ENCODE measurements at places on chromosomes 5 and 9. TPM values are rescaled to one million over a fixed set of nuclear protein-coding genes. Genes with fewer than 3 reads are reported as not detected.

SH3RF2 gene
- total RNA-seq, result 59.6 TPM

TEX53 gene
- total RNA-seq, result not detected

RMRP gene
- total RNA-seq, result 16,001 TPM

GRCh38 chr5:158888206-158888605 lies 211.5 kb downstream of the EBF1 start:
- DNase-seq, result no peak

DNA sequence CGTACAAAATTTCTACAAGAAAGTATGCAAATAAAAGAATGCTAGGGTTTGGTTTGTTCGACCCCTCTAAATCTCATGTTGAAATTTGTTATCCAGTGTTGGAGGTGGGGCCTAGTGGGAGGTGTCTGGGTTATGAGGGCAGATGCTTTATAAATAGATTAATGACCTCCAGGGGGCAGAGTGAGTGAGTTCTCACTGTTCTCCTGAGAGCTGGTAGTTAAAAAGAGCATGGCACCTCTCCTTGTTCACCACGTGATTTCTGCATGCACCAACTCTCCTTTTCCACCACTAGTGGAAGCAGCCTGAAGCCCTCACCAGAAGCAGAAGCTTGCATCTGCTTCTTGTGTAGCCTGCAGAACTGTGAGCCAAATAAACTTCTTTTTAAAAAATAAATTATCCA lies 50.4 kb upstream of the FAM170A start:
- peak; percentile 14 for DNase-seq

- no peak for DNase-seq
Observed at GRCh38 chr9:125881042-125881441, 133.9 kb downstream of the PBX3 start.

- DNase-seq, result no peak
Observed at GRCh38 chr5:95931079-95931833, 30.4 kb downstream of the ELL2 start.

- DNase-seq, result no peak
Observed at GRCh38 chr9:129988607-129989361, 54.2 kb downstream of the FNBP1 start.

Measured in stomach (tissue), 19 donors.